ENCODE measurements at places on chromosomes 3 and 15.

DNA sequence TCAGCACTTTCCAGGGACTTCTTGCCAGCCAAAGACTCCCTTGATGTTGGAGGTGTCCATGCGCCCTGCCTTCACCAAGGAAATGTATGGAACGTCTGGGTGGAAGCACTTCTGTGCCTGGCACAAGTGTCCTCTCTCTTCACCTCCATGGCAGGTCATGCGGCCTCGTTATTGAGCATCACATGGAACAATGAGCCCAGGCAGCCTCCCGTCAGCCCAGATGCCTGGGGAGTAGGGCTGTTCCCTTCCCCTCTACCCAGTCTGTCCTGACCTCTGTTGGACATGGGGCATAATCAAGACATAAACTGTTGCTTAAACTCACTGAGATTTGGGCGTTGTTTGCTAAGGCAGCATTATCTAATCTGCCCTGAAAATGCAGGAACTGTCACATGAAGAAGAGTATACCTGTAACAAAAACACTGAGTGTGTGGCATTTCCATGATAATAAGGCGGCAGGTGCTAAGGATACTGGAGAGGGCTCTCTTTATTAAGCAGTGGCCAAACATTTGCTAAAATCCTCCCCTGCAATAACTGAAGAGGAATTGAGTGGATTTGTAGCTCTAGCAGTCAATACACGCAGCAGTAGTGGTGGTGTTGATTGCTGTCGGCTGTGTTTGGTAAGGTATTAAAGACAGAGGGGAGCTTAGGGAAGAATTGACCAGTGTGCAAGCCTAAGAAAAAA is 338.2 kb upstream of the ATP10A start:
- no peak for DNase-seq

DNA sequence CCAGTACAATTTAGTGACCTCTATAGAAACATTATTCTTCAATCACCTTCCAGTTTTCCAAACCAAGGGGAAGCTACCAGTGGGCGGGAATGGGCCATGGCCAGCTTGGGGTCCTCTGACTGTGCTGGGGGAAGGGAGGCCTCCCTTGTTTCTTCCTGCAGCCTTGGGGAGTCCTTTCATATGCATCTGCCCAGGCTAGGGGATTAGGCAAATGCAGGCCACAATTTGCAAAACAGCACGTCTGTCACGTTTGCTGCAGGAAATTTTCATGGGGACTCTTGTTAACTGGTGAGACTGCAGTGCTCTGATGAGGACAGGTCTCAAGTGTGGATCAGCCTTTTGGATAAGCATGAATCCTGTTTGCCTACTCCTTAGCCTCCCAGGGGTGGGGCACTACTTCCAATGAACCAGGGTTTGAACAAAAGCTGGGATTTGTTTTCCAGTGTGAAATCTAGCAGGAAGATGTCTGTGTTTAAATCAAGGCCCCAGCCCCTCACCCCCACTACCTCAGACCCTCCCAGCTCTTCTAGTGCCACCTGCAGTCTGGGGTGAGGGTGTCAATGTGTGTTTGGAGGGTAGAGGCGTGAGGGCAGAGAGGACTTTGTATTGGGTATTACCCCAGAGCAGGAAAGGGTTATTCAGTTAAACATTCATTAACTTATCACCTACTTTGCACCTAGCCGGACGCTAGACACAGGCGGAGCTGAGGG is 219.9 kb downstream of the OPA1 start:
- no peak for DNase-seq

- no peak for DNase-seq
Measured at GRCh38 chr3:10432931-10433330, 72.5 kb downstream of the ATP2B2 start.

DNA sequence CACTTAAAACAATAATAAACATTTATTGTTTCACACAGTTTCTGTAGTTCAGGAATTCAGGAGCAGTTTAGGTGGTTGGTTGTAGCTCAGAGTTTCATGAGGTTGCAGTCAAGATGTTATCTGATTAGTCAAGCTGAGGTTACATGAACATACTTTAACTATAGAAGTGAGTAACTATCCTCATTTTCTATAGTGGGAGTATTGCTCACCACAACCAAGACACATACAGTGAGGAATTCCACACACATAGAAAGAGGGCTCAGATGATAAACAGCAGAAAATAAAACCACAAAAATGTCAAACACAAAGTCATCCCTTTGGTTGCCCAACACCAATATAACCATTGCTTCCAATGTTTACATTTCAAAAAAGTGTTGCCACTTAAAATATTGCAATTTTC is 13.6 kb downstream of the SCN11A start:
- peak; percentile 87 for DNase-seq

DNA sequence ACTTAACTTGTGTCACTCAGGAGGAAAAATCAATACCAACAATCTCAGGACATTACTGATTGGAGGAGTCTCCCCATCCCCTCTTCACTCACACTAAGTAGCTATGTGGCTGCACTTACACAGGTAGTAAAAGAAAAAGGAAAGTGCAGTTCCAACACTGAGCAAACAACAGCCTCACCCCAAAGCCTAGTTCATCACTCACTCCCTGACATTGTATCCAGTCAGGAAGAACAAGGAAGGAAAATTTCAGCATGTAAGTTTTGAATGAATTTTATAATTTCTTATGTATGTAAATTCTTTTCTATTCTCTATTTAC is 273.4 kb downstream of the IGSF11 start:
- no peak for DNase-seq
